ENCODE measurements at places on chromosomes 2 and 18.

DNA sequence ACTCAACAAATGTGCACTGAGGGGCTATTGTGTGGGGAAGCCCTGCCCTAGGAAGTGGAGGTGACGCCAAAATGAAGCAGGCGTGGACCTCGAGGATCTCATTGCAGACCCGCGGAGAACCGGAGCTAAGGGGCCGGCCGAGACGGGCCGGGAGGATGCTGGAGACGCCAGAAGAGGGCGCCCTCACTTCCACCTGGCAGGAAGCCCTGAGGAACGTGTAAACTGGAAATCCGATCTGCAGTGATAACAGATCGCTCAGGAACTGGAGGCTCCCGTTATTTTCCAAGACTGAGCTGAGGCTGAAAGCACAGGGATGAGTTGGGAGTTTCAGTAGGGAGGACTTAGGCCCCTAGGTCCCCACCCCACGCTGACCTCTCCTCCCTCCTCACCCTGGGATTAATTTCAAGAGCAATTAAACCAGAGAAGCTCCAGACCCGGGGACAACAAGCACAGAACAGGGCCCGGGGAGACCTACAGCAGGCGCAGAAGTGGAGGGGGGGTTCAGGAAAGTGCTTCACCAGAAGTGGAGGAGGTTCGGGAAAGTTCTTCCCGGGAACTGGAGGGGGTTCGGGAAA, 7.7 kb upstream of the COL6A3 start:
- peak; percentile 88 for DNase-seq

DNA sequence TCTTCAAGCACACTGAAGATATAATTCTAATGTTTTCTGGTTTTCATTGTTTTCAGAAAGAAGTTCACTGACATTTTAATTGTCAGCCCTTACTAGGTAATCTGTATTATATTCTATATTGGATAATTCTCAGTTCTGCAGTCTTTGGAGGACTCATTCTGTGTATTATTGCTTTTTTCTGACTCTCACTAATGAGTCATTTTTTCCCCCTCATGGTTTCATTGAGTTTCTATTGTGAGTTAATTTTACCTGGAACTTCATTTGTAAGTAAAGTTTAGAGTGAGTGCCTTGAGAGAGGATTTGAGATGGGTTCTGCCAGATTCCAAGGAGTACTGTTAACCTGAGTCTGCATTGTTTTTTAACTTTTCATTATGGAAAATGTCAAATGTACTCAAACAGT, 90.4 kb upstream of the LYPD1 start:
- DNase-seq = no peak

GRCh38 chr2:188974164-188974563, at the start of gene COL3A1:
Gene COL3A1, plus strand, starts transcription at chr2:188974373. Its CDS starts 117 bp downstream, at chr2:188974490.
- DNase-seq = no peak

DNA sequence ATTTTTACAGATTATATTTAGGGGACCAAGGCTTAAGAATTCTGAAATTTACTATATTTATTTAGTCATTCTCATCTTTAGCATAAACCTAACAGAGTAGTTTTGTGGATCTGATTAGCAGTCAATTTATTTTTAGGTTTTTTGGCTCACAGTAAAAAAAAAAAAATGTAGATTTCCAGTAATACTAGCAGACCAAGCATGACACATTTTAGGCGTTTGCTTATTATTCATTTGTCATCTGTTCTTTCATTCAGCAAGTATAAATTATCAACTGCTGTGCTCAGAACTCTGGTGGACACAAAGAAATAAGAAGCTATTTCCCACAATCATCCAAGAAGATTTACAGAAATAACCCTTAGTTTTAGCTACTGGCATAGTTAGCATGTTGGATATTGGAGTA, 20.6 kb downstream of the PDE1A start:
- DNase-seq = no peak

GRCh38 chr2:53701221-53701620, 66.4 kb upstream of the CHAC2 start:
- no peak for DNase-seq

- no peak for DNase-seq
These were observed 104.9 kb downstream of the RBMS1 start for GRCh38 chr2:160388464-160389263.

DNA sequence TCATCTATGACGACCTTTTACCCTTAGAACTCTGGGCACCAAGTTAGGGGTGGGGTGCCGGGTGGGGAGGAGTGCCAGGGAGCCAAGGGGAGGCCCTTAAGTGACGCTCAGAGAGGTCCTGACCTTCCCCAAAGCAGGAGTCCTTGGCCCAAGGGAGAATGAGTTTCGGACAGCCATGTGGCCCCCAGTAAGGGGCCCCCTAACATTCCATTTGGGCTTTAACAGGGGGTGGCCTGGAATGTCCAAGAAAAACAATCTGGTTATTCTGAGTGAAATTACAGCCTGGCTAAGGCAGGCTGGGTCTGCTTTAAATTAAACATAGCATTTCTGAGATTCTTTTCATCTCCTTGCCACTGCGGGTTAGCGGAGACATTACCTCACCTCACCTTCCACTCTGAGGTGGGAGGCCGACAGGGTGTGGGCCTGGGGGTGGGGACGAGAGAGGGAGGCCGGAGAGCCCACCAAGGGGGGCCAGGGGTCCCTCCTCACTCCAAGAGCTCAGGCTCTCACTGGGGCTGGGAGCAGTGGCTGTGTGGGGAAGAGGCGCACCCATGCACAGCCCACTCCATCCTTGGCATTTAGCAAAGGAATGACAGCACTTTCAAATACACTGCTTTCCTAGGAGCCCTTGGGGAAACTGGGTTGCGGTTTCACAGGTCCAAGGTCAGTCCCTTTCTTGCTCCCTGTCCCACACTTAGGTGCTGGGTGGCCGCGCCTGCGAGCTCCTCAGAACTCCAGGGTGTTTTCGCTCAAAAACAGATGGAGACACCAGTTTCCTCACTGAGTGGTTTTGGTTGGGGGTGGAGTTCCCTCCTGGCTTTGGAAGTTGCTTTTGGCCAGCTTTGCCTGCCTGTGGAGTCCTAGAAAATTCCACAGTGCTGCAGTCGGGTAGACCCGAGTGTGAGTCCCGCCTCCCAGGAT, 107.4 kb downstream of the POLR1A start:
- DNase-seq = peak; percentile 48

DNA sequence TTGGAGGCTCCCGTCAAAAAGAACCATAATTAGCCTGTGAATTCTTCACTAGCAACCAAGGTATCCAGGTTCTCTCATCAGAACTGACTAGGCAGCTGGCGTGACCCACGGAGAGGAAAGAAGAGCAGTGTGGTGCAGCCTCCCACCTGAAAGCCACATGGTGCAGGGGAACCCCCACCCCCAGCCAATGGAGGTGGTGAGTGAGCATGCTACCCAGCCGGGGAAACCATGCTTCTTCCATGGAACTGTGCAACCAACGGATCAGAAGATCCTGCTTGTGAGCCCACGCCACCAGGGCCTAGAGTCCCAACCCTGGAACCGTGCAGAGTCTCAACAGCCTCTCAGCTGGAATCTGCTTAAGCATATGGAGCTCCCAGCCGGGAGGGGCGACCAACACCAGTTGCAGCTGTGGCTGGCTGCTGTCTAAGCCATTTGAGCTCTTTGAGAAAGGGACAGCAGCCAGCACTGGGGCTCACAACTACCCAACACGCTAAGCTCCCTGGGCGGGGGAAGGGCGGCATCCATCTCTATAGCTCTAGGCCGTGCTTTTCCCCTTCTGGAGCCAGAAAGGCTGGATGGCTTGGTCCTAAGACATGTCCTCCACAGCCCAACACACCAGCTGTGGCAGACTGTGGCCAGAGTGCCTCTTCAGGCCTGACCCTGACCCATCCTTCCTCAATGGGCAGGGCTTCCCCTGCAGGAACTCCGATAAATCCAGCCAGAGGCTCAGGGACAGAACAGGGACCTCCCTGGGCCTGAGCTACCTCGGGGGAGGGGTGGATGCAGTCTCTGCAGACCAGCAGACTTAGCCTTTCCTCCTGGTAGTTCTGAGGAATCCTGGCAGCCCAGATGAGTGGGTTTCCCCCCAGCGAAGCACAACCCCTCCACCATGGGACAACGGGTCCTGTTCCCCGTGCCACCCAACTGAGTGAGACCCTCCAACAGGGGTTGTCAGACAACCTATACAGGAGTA, 151.4 kb upstream of the NXPH2 start:
- DNase-seq = no peak

DNA sequence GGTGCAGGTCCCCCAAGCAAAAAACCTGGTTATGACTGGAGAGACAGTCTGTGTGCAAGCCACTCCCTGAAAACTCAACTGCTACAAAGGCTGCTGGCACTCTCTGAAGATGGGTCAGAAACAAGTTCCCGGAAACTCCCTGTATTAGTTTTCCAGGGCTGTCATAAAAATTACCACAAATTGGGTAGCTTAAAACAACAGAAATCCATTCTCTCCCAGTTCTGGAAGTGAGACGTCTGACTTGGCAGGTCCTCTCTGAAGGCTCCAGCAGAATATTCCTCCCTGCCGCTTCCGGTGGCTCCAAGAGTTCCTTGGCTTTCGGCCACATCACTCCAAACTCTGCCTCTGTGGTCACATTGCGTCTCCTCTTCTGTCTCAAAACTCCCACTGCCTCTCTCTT, 30.1 kb upstream of the SERPINE2 start:
- DNase-seq = no peak

DNA sequence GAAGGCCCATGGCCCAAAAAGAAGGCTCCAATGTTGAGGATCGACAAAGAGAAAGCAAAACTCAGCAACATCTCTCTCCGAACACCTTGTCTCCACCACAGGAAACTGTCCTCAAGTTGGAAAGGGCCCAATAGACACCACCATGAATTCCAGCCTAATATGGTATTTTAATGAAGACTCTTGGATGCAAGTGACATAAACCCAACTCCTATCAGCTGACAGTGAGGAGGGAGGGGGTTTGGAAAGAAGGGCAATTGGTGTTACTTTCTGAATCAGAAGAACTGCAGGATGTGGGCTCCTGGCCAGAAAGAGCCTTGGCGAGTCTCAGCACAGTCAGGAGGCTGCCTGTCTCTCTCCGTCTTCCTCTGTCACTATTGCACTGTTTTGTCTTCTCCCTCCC, 40.3 kb upstream of the SIGLEC15 start:
- DNase-seq = no peak

DNA sequence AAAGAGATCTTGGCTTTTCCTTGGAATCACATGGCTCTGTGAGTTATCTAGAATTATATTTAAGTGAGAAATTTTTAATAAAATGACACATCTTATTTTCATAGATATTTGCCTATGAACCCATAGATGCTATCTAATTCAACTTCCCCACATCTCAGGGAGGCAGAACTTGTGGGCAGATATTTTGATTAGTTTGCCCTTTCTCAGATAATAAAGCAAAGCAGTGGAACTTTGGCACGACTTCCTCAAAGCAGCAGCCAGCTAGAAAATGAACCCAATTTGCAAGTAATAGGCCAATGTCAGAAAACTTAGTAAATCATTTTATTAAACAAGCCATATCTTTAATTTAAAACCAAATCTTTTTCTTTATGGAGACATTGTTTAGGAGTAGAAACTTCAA, 32.7 kb downstream of the RAB27B start:
- no peak for DNase-seq

DNA sequence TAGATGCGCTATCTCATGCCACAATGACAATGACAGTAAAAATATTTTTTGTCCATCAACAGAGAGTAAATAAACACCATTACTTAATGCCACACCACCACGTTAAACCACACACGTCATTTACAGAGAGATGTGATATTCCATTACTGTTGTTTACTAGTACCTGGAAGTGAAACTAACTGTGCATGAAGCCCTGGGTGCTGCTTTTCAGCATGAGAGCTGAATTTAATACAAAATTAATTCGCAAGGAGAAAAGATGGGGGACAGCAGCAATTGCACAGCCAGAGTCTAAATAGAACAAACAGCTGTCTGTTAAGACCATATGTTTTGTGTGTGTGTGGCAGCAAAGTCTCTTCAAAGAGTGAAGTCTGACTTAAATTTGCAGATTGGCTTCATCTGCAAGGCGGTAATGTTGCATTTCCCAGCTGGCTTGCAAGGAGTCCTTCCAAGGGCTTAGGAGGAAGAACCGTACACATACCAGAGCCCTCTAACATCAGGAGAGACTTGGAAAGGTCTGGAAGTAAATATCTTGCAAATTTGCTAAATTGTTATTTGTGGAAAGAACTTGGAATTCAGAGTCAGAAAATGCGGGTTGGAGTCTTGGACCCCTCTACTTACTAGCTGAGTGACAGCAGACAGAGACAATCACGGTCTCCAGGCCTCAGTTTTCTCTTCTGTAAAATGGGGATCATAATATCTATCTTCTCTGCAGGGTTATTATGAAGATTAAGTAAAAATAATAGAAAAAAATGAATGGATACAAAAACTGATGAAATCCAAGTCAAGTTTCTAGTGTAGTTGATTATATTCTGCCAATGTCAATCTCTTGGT, 127.6 kb downstream of the ALPK2 start:
- no peak for DNase-seq

DNA sequence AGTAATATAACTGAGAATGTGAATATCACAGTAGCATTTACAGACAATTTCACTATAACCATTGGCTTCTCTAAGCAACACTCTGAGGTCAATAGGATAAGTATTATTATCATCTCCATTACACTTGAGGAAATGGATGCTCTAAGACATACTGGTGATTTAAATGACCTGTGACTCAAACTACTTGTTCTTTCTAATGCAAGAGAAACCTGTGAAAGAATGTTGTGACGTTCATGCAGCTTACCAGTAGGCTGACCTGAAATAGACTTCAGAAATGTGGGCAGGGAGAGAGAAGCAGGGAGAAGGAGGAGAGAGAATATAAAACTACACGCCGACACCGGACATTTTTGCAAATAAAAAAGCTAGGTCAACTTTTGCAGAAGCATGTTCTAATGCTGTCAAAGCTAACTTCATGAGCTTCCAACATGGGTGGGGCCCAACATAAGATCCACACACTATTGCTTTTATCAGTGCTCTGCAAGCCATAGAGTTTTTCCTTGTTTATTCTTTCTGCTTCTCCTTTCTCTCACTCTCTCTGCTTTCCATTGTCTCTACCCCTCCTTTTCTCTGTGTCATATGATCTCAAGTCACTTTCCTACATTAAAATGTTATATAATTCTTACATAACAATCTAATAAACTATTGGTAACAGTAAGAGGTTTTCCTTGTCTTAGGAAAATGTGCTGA, 217.6 kb upstream of the FN1 start:
- no peak for DNase-seq

- DNase-seq = no peak
These were observed 20.3 kb downstream of the SPOPL start for GRCh38 chr2:138521821-138522220.

DNA sequence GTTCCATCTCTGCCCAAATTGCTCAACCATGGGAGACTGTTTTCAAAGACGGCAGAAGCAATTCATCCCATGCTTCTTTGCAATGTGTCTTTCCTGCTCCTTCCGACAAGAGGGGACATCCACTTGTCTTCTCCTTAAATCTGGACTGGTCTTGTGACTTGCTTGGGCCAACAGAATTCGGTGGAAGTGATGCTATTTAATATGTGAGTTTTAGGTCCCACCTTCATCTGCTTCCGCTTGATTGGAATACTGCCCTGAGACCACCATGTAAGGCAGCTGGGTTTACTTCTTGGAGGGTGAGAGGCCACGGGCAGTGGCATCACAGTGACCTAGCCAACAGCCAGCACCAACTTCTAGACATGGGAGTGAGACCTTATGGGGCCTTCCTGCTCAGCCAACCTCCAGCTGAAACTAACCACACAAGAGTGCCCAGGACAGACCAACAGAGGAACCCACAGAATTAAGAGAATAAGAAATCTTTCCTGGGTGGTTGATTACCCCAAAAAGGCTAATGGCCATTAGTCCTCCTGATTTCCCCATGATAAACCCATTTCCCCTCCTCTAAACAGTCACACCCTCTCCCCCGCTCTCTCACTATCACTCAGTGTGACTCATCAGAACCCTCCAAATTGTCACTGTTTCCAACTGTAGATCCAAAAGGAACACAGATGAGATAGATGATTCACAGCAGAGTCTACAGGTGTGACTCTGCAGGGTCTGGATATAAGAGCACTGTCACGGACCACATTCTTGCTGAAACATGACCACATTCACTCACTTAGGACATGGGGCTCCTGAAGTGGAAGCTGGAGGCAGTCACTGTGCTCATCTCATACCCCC, 16.2 kb upstream of the RHOB start:
- no peak for DNase-seq

Data from upper lobe of right lung (tissue), 1 donor.